Purkinje cell (primary cell): ENCODE measurements at places on chromosomes 1 and 21. TPM values are rescaled to one million over a fixed set of nuclear protein-coding genes. Genes with fewer than 3 reads are reported as not detected.

The FCRL5 gene
- polyA plus RNA-seq, result not detected in 2 replicates

The ATAD3C gene
- 3.1 and 14.2 TPM in 2 replicates for polyA plus RNA-seq

The KRTAP19-3 gene
- not detected in 2 replicates for polyA plus RNA-seq

The PHC2 gene
- polyA plus RNA-seq, result 21.7 and 25.1 TPM in 2 replicates

The ACADM gene
- 91.0 and 123 TPM in 2 replicates for polyA plus RNA-seq

The DISP1 gene
- 1.7 and 2.3 TPM in 2 replicates for polyA plus RNA-seq

The KLF17 gene
- polyA plus RNA-seq, result not detected in 2 replicates

The GPATCH3 gene
- polyA plus RNA-seq, result 0.83 and 1.6 TPM in 2 replicates

The GABRD gene
- polyA plus RNA-seq, result 4.5 and 7.8 TPM in 2 replicates

The CYP4A11 gene
- polyA plus RNA-seq, result 0.27 TPM in 1 of 2 replicates, not detected in the other
